Liver (tissue), 10 donors: ENCODE measurements at places on chromosomes 2 and 18.

DNA sequence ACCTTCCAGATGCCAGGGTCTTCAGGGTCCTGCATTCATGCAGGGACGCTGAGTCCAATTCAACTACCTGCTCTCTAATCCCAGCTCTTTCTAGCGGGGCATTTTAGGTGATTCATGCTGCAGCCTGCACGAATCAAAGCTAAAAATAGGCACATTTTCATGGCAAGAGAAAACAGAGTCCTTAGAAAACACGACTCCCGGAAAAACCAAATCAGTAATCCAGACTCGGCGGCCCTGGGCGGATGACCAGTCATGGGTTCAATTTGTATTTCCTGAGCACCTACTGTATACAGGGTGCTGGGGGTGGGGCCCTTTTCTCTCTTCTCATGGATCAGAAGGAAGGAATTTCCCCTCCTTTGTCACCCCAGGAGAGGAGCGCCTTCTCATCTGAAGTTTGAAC lies 64.4 kb downstream of the LONRF2 start:
- DNase-seq, result no peak

DNA sequence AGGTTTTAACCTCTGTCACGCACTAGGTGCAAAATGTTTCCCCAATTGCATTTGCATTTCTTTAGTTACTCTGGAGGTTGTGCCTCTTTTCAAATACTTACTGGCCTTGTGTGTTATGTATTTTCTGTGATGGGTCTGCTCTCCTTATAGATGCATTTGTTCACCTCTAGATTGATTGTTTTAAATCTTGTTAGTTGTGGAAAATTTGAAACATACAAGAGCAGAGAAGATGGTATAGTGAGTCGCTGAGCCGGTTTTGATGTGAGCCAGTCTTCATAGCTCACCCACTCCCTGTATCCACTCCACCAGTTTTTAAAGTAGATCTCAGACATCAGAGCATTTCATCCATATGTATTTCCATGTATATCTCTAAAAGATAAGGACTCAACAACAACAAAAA lies 6.5 kb downstream of the IMP4 start:
- no peak for DNase-seq

DNA sequence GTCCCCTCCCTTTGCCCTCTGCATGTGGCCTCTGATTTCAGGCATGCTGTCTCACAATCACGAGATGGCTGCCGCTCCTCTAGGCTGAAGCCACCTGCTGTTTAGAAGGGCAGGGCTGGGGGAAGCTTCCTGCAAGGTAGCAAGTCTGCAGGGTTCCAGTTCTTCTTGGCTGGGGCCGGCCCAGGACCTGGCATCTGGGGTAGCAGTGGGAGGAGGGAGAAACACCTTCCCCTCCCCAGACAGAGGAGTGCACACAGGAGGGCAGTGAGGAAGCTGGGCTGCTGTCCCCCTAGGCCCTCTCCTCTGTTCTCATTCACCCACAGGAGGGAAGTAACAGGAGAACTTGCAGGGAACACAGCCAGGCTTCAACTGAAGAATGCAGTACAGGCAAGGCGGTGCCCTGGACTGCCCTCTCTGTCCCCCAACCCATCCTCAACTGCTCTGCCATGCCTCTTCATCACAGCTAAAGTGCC lies 345.9 kb upstream of the HS6ST1 start:
- DNase-seq, result no peak

- no peak for DNase-seq
These were observed 1.8 kb downstream of the DTNB start for GRCh38 chr2:25671622-25672021.
